ENCODE measurements at places on chromosomes 4 and X.

GRCh38 chrX:12002876-12003275 is 135.4 kb upstream of the FRMPD4 start:
- no peak for DNase-seq

- no peak for DNase-seq
Observed at GRCh38 chr4:189305500-189305899, 635.2 kb upstream of the FRG1 start.

DNA sequence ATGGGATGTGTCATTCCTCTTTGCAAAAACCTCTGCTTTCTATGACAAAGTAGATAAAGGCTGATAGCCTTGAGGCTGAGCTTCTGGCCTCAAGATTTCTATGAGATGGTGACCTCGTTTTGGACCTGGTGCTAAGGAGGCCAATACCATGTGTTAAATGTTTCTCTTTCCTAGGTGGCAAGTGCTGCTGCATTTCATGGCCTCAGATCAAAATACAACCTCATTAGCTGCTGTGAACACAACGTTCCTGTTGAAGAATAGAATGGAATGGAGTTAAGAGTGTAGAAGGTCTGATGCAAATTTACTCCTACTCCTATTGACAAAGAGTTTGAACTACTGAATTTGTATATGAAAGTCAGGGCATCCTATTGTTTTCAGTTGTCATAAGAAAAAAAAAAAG is 112.0 kb downstream of the C4orf51 start:
- no peak for DNase-seq

DNA sequence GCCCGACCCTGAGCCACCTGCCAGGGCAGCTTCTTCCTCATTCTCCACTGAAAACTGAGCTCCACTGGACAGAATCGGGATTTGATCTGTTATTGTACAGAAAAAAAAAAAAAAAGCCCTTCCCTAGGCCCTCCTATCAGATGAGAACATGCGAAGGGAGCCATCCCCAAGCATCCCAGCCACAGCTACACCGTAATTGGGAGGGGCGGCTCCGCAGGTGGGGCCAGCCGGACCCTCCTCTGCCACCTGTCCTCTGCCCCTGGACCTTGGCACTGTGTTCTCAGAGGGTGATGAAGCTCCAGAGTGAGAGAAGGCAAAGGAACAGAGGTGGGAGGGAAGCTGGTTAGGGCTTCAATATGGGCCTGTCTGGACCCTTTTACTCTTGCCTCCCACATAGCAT is 240.0 kb upstream of the PSAPL1 start:
- no peak for DNase-seq

DNA sequence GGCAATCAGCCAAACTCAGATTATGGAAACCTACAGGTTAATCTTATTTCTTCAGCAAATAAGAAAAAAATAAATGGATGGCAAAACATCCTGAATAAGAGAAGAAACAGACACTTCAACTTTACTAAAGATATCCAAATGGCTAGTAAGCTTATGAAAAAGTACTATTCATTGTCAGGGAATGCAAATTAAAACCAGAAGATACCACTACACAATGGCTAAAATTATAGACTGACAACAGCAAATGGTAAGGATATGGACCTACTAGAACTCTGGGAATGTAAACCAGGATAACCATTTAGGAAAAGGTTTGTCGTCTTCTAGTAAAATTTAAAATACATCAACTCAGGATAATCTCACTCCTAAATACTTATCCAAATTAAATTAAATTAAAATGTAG is 24.3 kb downstream of the GRSF1 start:
- no peak for DNase-seq

DNA sequence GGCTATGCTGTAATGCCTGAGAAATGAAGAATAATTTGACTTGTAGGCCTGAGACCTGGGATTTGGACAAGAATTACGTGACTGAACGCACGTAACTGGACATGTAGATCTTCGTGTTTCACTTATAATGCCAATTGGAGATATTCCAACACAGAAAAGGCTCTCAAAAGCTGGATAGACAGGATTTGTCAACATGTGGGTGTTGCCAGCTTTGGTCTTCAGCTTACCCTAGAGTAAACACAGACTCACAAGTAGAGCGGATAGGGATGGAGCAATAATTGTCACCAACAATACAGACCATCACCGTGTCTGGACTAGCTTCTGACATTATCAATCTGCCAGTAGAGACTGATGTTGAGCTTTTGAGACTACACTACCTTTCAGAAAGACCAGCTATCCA is 1511.0 kb upstream of the ADGRL3 start:
- no peak for DNase-seq

DNA sequence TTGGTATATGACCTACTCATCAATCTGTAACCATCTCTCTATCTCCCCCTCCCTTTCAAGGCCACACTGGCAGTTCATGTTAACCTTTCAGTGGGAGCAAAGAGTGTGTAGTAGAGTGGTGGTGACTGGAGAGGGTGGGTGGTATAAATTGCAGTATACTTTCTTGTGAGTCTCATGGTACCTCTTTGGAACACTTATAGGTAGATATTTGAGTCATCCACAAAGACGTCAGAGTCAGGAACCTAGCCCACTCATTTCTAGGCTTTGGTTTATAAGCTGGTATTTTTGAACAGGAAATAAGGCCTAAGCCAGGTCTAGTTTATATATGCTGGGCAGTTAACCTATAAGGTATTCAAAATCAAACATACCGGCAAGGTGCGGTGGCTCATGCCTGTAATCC is 36.3 kb downstream of the RLIM start:
- no peak for DNase-seq

DNA sequence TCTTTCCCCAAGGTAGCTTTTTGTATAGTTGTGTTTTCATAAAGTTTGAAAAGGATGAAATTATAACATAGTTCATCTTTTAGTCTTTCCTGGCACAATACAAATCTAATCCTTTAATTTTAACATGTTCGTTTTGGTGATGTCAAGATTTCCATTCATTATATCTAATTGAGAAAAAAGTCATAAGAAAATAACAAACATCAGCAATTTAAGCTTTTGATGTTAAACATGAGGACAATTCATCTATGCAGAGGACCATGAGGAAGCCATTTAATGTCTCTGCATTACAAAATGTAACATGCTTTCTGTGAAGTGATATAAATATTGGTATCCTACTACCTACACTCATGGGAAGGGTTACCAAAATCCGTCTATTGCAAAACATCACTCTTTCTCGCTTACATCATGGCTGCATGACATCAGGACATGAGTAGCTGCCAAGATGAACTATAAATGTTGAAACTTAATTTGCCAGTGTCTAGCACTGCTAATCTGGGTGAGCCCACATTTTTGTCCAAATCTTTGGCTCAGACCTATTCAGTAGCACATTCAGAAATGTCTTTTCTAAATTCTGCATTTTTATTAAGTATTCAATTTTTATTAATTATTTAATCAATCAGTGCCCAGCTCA is 9.5 kb downstream of the EPGN start:
- DNase-seq: no peak

DNA sequence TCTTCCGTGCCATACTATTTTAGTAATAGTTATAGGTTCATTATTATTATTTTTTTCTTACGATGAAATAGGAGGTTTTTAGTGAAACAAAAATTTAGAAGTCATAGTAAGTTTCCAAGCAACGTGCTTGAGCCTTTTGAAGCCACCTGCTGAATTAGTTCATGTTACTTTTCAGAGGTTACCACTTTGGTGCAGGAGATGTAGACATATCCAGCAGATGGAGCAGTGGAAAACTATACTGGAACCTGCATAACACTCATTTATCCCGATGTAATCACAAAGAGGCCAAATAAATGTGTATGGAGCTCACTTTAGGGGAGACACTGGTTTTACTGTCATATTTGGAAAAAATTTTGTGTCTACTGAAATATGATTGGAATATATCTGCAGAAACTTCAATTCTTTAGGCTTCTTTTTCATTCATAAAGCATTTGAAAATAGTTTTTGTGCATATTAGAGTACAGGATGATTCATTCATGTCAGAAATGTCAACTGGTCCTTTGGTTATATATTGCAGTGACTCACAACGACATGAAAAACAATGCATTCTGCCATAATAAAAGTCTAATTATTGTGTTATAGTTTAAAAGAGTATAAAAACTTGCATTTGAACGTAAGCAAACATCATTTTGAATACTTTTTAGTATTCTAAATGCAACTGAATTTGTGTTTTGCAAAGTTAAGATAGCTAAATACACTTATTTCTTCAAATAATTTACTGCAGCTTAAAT is 2182.9 kb upstream of the TENM3 start:
- no peak for DNase-seq

- no peak for DNase-seq
Observed at GRCh38 chrX:118577041-118577440, 81.4 kb downstream of the DOCK11 start.

GRCh38 chrX:32395878-32396277 is 815.5 kb downstream of the DMD start:
- no peak for DNase-seq

DNA sequence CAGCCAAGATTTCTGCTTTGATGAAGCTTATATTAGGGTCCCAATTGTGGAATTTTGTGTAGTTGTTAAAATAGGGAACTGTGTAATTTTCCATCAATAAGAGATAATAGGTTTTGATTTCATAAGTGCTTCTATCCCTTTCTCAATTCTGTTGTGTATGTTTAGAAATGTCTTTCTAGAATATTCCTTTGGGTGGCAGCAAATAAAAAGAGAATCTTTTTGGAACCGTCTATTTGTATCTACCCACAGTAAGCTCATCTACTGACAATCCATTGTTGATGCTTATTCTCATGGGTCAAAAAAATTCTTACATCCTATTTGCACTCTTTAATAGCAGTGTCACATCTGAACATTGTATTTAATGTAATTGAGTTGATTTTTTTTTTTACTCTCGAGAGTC is 61.7 kb downstream of the TMA16 start:
- no peak for DNase-seq

- no peak for DNase-seq
Observed at GRCh38 chr4:40038977-40039376, 17.7 kb upstream of the N4BP2 start.

GRCh38 chr4:90349636-90350035 is 222.4 kb downstream of the CCSER1 start:
- no peak for DNase-seq

- no peak for DNase-seq
Observed at GRCh38 chr4:26062215-26062614, 148.2 kb downstream of the SMIM20 start.

- no peak for DNase-seq
Observed at GRCh38 chr4:11910812-11911211, 482.1 kb upstream of the HS3ST1 start.

DNA sequence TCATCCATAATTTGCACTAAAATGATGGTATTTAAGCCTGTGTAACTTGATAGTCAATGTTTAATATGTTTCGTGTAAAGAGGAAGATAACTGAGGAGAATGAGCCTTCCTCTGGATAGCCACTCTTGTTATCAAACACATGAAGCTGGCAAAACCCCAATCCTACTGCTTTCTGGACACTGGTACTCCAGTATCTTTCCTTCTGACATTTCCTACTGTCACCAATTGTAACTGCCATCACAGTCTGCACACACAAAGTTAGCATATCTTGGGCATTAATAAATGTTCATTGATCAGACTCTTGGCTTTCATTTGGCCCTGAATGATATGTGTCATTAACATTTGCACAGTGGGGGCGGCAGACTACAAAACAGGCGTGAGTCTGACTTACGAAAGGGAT is 419.1 kb downstream of the TMA16 start:
- DNase-seq: no peak

DNA sequence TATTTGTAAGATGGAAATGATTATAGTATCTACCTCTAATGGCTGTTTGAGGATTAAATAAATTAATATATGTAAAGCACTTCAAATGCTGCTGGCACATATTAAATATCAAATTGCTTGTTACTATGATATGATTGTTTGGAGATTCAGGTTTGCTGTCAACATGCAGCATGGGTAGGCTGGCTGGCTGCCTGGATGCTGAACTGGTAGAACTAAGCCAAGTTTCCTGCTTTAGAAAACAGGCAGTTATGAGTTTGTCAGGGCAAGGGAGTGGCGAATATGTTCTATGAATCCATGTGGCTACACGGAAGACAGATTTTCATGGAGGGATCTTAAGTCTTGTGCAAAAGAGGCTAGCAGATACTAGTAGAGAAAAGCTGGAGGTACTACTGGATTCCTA is 239.6 kb downstream of the GBA3 start:
- no peak for DNase-seq

- no peak for DNase-seq
Observed at GRCh38 chrX:3257471-3257870, 89.0 kb downstream of the MXRA5 start.

GRCh38 chr4:70183168-70183939 is 12.2 kb upstream of the ODAM start:
- DNase-seq: no peak

DNA sequence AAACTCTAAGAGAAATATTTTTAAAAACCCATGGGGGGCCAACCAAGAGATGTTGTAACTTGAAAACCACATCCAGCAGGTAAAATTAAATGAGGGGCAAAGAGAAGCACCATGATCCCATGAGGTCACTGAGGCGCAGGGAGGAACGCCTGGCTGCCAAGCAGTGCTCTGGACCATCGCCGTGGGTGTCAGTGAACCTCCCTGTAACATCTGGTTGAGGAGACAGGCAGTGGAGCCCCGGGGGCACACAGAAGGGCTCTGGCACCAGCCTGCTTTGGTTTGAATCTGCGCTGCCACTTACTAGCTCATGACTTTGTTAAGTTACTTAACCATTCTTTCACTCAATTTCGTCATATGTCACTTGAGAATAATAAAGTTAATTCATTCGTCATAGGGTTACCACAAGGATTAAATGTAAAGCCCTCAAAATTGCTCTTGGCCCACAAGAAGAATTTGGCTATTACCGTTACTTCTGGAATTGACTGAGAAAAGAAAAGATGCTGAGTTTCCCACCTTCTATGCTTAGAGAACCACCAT is 41.6 kb upstream of the SLC25A4 start:
- DNase-seq: no peak

DNA sequence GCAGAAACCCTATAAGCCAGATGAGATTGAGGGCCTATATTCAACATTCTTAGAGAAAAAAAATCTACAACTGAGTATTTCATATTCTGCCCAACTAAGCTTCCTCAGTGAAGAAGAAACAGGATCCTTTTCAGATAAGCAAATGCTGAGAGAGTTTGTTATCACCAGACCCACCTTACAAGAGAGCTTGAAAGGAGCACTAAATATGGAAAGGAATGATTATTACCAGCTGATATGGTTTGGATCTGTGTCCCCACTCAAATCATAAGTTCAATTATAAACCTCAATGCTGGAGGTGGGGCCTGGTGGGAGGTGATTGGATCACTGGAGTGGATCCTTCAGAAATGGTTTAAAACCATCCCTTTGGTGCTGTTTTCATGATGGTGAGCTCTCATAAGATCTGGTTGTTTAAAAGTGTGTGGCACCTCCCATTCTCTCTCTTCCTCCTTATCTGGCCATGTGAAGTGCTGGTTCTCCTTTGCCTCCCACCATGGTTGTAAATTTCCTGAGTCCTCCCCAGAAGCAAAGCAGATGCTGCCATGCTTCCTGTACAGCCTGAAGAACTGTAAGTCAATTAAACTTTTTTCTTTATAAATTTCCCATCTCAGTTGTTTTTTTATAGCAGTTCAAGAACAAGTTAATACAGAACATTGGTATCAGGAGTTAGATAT is 144.2 kb downstream of the MSN start:
- no peak for DNase-seq

GRCh38 chr4:11768251-11768972 is 339.7 kb upstream of the HS3ST1 start:
- DNase-seq: no peak

- no peak for DNase-seq
Observed at GRCh38 chrX:38220415-38221390, at the start of gene SRPX. SRPX (minus strand) TSS chrX:38220871; CDS start chrX:38220792, 79 bp downstream.
